ENCODE measurements at places on chromosomes 5 and 9.

GRCh38 chr5:88693071-88693932 is 189.7 kb downstream of the MEF2C start:
- DNase-seq, result no peak

- no peak for DNase-seq
Measured at GRCh38 chr9:7266911-7267595, 509.3 kb downstream of the KDM4C start.

- no peak for DNase-seq
Measured at GRCh38 chr5:121702682-121703081, 149.0 kb upstream of the FTMT start.

DNA sequence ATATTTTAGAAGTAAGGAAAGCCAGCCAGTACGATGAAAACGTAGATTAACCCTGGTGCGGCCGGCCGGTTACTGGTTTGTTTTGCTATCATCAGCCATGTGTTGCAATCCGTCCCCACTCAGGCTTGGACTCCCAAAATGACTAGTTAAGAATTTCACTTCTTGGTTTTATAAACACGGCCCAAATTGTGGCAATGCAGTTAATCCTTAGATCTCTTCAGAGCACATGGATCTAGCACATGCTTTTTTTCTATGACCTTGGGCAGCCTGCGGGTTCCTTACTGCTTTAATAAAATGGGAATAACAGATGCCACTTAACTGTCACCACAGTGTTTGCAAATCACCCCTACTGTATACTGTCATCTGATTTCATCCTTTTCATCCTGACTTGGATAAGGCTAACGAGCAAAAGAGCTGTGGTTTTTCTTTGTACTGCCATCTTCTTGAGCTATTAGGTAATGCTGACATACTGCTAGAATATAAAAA is 1.5 kb downstream of the NDFIP1 start:
- DNase-seq, result no peak

GRCh38 chr5:34053133-34053532 is 10.1 kb upstream of the C1QTNF3 start:
- DNase-seq, result no peak

- DNase-seq, result no peak
Measured at GRCh38 chr5:58369513-58370190, 90.2 kb downstream of the PLK2 start.
